Activated gamma-delta T cell (primary cell): ENCODE measurements at places on chromosomes 2 and 18.
A peak's percentile ranks its signal among the peaks of the same experiment; 100 is the strongest.

DNA sequence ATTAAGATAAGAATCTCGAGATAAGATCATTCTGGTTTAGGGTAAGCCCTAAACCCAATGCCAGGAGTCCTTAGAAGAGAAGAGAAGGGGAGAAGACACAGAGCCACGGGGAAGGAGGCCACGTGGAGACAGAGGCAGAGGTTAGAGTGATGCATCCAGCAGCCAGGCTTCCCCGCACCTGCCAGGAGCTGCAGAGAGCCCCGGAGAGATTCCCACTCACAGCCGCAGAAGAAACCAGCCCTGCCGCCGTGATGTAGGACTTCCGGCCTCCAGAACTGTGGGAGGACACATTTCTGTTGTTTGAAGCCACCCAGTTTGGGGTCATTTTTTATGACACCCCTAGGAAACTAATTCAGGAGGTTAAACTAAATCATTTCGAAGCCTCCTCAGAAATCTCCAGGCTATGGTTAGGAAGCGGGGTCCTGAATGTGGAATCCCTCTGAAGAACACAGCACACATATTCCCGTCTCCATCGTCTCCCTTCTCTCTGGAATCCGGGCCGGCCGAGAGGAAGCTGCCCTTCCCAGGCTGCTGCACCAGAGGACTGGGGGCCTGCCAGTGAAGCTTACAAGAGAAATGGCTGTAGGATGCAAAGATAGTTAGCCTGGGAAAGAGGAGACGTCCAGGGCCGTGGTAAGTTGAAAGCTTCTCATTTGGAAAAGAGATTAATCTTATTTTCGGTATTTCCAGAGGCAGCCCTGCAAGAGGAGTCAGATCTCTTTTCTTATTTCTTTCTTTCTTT, 156.6 kb downstream of the TWIST2 start:
- DNase-seq, result no peak

DNA sequence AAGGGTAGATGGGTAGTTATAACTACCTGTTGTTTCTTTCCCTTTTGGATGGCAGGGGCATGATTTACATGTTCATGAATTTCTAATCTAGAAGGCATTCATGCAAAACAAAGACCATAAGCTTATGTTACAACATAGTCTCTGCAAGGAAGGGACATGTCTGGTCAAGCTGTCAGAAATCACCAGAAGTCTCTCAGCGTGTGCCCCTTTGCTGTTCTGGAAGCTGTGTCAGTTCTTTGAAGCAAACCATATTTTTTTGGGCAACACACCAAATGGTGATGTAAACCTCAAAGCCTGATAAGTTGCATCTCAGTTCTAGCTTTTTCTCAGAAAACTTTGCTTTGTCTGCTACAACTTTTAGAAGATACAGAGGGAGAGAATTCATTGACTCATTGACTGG, 173.5 kb upstream of the CTAGE1 start:
- DNase-seq, result no peak

DNA sequence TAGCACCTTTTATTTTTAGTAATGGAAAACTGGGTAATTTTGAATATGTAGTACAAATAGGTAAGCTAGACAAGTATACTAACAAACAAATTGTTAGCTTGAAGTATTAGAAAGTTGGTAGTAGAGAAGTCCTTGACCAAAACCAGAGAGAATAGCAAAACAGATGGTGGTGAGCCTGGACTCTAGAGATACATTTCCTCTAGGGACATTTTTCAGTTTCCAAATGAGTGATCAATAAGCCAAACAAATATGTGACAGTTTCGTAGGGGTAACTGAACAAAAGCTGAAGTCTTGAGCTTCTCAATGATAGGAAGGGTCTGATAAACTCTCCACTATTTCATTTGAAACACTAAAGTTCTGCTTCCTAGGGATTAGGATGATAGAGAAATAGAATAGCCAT, 692.0 kb upstream of the FAM98A start:
- DNase-seq, result no peak

DNA sequence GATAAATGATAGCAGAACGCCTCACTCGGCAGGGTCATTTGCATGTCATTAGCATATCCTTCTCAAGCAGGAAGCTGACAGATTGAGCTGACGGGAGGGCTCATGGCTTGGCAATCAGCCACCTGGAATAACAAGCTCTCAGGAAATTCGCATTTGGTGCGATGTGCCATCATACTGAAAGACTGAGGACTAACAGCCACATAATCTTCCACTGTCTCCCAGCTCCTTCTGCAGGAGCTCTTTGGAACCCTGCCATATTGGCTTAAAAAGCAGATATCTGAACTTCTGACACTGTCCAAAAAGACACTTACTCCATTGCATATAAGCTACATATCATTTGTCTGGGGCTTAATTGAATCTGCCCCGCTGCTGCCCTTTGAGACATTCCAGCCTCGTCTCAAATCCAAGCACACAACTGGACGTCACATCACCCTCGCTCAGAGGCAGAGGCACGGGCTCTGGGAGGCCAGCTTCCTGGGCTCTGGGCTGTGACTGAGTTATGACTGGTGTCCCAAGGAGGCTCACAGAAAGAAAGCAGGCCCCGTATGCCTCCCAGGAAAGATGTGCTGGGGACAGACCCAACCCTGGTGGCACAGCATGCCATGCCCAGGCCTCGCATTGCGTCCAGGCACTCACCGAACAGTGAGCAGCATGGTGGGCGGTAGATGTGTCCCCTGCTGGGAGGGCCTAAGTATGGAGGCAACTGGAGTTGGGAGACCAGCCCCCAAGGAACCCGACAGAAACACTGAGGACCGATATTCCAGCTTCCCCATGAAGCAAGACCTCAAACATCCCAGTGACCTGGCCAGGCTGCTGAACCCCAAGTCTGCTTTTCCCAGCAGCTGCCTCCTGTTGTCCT, 228.0 kb downstream of the ATAD2B start:
- no peak for DNase-seq

DNA sequence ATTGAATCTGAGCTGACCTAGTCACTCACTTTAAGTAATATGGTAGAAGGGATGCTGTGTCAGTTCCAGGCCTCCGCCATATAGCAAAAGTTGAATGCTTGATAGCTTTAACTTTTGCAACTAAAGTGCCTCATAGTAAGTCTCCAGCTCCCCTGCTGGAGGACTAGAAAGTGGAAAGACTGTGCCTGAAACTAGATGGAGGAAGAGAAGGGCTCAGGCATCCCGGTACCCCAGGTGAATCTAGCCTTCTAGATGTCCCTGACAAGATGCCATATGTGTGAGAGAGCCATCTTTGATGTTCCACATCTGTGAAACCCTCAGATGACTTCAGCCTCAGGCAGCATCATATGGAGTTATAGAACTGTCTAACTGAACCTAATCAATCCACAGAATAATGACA, 21.0 kb downstream of the OTX1 start:
- DNase-seq, result no peak

GRCh38 chr2:5561006-5561405, 131.2 kb upstream of the SOX11 start:
- no peak for DNase-seq

- no peak for DNase-seq
Observed at GRCh38 chr2:163247156-163247846, 408.7 kb upstream of the KCNH7 start.

- DNase-seq, result no peak
Observed at GRCh38 chr2:225660262-225661131, 261.0 kb downstream of the NYAP2 start.

- no peak for DNase-seq
Observed at GRCh38 chr18:62418258-62418657, 93.1 kb downstream of the TNFRSF11A start.

GRCh38 chr2:100921685-100922161, 80.4 kb upstream of the RPL31 start:
- DNase-seq, result no peak

- no peak for DNase-seq
Observed at GRCh38 chr18:48244530-48244929, 164.7 kb downstream of the ZBTB7C start.

DNA sequence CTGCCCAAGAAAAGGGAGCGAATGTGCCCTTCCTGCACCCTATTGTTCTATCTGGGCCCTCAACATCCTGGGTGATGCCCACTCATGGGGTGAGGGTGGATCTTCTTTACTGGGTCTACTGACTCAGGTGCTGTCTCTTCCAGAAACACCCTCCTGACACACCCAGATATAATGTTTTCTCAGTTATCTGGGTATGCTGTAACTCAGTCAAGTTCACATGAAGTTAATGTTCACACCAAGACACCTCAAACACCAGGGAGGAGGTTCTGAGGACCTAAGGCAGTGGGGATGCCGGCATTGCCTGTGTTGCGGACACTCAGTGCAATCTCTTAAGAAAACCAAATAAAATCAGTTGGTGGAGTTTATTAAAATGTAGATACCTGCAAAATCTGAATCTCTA, 500.9 kb downstream of the BCL11A start:
- DNase-seq, result no peak

DNA sequence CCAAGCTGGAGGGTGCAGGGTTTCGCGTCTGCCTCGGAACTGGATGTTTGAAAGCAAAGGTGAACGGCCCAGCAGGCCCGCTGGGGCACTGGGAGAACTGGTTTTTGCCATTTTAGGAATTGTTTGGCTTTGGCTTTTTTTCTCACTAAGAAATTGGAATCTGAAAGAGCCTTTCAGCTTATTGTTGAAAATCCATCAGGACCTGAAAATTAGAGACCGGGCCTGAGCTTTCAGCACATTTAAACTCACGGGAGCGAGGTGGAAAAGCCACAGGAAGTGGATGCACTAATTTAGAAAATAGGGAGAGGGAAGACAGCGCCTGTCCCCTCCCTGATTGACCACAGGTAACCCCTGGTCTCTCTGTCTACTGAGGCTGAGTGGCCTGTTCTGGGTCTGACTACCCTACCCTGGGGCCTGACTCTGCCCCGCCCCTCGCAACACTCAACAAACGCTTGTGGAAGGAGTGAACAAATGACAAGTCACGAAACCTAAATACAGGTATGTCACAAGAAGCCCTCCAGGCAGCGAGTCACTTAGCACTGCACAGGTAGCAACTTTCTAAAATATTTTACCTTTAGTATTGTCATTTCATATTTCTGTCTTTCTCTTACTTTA, 100.3 kb upstream of the MBOAT2 start:
- DNase-seq, result no peak

DNA sequence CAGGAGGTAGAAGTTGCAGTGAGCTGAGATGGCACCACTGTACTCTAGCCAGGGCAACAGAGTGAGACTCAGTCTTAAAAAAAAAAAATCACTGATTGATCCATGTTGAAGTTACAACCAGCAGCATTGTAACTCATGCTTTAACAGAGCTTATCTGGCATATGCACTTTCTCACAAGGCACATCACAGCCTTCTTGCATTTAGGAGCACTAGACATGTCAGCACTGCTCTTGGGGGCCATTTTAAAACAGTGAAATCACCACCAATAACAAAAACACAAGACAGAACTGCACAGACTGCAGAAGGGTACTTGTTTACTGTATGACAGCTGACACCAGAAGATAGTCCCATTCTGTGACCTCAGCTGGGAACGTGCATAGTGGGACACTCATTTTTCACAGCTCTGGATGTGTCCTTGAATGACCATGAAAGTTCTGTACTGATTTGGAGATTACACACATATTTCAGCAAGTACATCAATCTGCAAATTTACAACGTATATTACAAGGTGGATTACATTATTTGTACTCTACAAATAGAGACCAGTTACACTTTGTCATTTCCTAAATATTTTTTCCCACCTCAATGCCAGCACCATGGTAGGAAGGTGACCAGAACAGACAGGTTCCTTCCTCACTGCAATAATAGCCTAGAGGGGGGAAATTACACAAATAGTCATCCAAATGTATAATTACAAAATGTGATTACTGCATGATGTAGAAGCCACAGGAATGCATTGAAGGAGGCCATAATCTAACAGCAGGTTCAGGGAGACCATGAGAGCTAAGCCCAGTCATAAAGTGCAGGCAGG, 35.1 kb downstream of the CCBE1 start:
- no peak for DNase-seq

- DNase-seq, result no peak
Observed at GRCh38 chr2:77034445-77034844, 487.7 kb downstream of the LRRTM4 start.

- no peak for DNase-seq
Observed at GRCh38 chr18:74019864-74020263, 127.8 kb downstream of the FBXO15 start.

- no peak for DNase-seq
Observed at GRCh38 chr2:99974682-99975375, 167.6 kb downstream of the AFF3 start.

DNA sequence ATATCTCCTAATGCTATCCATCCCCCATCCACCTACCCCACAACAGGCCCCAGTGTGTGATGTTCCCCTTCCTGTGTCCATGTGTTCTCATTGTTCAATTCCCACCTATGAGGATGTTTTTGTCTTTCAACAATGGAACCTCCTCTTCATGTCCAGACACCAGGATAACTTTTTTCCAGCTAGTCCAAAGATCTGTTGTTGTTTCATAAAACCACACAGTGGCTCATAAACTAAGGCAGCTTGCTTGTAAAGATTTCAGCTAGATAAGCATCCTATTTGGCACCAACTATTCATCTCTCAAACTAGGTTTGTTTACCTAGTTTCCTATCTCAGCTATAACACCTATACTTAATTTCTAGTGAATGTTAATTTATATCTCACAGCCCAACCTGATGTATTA, 937.7 kb downstream of the TRIB2 start:
- DNase-seq, result no peak

GRCh38 chr2:24049485-24050021, at the start of gene FKBP1B:
FKBP1B (plus strand) TSS chr2:24049741; CDS start chr2:24049850, 109 bp downstream.
- DNase-seq, result peak; percentile 56

DNA sequence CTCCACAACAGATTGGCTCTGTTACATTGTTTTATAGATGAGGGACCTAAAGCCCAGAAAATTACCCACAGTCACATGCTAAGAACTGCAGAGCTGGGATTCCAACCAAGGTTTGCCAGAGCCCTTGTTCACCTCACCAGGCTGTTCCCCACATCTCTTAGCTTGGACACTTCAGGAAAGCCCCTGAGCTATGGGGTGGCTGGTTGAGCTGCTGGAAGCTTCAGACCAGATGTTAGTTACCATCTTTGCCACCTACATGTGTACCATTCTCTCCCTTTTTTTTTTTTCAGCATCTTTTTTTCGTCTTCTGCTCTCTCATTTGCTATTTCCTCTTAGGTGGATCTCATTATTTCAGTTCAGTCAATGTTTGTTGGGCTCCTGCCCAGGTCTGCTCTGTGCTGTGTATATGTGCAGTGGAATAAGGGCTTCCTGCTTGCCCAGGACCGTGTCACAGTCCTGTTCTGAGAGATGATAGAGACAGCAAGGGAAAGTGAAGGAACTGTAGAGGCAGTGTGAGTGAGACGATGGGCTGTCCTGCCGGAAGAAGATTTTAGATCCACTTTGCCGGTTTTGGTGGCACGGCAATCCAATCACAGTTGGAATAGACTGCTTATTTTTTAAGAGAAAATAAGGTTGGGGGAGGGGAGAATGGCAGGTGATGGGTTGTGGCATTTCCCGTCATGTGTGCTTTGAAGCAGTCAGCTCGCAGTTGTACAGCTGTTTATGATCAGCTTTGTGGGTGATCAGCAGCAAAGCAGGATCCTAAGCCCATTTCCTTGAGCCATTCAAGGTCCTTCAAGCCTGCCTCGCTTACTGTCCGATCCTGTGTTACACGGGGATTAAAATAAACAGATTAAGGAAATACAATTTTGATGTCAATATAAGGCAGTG, 152.6 kb downstream of the RTN4 start:
- no peak for DNase-seq

GRCh38 chr2:15547115-15547876, 13.8 kb downstream of the NBAS start:
- no peak for DNase-seq
